ENCODE measurements at places on chromosomes 5 and 9.
A peak's percentile ranks its signal among the peaks of the same experiment; 100 is the strongest.

- no peak for DNase-seq
Measured at GRCh38 chr5:131521252-131521651, 113.8 kb downstream of the RAPGEF6 start.

GRCh38 chr5:142737179-142737578 lies 33.0 kb upstream of the ARHGAP26 start:
- no peak for DNase-seq

- no peak for DNase-seq
Measured at GRCh38 chr9:78765861-78766260, 468.9 kb downstream of the PSAT1 start.

DNA sequence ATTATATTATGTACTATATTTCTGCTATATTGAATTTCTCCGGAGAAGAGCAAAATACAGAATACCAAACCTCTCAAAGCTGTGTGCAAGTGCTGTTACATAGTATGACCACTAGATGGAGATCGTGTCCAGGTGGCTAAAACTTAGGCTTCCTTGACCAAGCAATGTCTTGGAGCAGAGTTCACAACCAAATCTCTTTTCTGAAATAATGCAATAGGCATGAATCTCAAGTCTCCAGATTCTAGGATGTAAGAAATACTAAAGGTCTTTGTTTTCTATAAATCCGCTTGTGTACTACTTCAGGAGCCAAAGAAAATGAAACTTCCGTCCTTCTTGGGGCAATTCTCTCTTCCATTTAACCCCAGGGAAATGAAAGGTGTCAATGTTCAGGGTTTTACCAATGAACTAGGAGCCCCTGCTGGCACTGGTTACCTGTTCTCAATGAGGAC lies 181.5 kb upstream of the RAI14 start:
- DNase-seq: peak; percentile 86

GRCh38 chr5:172285226-172286143 lies 1.9 kb upstream of the UBTD2 start:
- DNase-seq: no peak

- no peak for DNase-seq
Measured at GRCh38 chr9:109014608-109015280, 1.4 kb upstream of the CTNNAL1 start.

- DNase-seq: no peak
Measured at GRCh38 chr9:133142684-133143622, 20.8 kb downstream of the GBGT1 start.

Data from Ammon's horn (tissue), 1 donor.